ENCODE measurements at places on chromosomes 12 and 14. TPM values are rescaled to one million over a fixed set of nuclear protein-coding genes. Genes with fewer than 3 reads are reported as not detected.

The AICDA gene
- polyA plus RNA-seq: not detected

The PLXNC1 gene
- polyA plus RNA-seq: 7.1 TPM

The MMP14 gene
- polyA plus RNA-seq: 17.1 TPM

The SLC10A1 gene
- 2.9 TPM for polyA plus RNA-seq

The FBXW8 gene
- polyA plus RNA-seq: 17.0 TPM

The VRTN gene
- 0.35 TPM for polyA plus RNA-seq

The CLEC2D gene
- 3.7 TPM for polyA plus RNA-seq

The SLC5A8 gene
- not detected for polyA plus RNA-seq

The INSM2 gene
- not detected for polyA plus RNA-seq

The GRIP1 gene
- 7.7 TPM for polyA plus RNA-seq

The CCDC91 gene
- polyA plus RNA-seq: 15.1 TPM

- no peak for DNase-seq
Observed at GRCh38 chr14:71776471-71777360, 155.5 kb upstream of the RGS6 start.

DNA sequence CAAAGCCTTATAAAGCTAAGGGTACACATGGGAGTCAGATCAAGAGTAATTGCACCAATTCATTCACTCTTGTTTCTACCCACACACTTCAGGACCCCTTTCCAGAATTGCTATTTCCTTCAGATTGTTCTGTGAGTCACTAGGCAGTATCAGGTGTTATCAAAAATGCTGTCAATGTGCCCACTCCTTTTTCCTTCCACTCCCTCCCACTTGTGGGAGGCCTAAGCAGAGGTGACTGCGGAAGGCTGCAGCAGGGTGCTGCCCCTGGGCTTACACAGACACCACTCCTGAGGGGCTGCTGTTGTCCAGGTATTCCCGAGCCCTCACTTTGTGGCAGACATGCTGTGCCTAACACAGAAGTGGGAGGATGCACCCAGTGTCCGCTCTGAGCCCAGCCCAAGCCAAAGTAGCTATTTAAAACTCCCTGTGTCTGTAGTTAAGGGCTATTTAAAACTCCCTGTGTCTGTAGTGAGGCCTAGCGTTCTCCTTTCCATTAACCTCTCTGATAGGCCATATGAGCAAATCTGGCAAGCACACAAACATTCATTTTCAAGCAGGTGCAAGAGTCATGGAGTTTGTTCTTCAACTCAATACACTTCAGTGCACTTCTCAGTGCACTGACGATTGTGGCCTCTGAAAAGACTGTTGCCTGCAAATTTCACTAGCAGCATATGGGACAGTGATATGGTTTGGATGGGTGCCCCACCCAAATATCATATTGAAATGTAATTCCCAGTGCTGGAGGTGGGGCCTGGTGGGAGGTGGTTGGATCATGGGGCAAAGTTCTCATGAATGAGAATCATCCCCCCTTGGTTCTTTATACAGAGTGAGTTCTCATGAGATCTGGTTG lies 117.8 kb downstream of the PHLDA1 start:
- no peak for DNase-seq

GRCh38 chr14:94461526-94462218 lies 9.1 kb upstream of the SERPINA11 start:
- no peak for DNase-seq

DNA sequence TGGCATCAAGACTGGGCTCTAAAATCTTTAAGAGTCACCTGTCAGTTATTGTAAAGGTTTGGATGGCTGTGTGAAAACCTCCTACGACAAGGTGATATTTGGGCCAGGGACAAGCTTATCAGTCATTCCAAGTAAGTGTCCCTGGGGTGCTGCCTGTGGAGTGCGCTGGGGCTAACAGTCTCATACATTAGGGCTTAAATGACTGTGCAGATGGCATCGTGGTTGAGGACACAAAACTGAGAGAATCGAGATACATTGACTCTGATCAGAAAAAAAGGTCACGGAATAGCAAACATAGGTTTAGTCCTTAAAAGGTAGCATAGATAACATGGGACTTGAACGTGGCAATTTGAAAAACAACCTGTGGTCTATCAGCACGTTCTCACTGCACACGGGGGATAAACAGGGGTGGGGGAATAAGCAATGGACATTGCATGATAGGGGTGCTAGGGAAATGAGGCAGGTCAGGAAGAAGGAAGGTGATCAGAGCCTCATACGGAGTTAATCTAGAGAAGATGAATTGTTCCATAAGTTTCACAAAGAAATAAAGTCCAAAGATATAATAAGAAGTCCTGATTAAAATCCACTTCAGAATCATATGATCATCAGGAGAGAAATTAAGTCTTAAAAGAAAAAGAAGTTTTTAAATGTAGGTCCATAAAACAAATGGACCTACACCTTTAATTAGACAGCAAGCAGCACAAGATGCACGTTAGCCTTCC lies 100.3 kb downstream of the DAD1 start:
- DNase-seq: no peak

DNA sequence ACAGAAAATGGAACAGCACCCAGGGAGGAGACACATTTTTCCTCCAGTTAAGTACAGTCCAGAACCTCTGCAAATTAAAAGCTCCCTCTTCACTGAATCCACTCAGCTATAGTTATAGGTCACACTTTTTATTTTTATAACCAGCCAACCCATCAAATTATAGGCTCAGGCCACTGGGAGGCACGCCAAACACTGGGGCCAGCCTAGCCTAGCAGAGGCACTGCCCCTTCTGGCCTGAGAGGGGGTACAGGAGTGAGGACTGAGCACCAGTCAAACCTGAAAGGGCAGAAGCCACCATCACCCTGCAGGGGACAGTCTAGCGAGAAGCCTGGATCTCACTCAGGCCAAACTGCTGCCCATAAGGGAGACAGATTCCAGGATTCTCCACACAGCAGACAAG lies 19.3 kb downstream of the FMNL3 start:
- DNase-seq: no peak

- DNase-seq: no peak
Observed at GRCh38 chr14:84694161-84694560, 835.8 kb upstream of the FLRT2 start.

DNA sequence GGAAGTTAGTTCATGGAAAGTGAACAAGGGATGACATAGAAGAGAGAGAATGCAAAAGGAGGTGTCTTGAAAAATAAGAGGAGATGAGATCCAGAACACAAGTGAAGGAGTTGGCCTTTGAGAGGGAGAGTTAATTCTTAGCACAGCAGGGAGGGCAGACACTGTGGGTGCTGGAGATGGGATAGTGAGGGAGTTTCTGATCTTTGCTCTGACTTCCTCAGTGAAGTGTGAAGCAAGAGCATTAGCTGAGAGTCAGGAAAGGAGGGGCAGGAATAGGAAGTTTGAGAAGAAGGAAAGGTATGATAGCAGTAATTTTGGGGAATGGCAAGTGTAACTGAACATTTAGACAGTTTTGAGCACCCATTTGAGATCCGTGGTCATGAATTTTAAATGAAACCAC lies 75.8 kb upstream of the COCH start:
- no peak for DNase-seq

DNA sequence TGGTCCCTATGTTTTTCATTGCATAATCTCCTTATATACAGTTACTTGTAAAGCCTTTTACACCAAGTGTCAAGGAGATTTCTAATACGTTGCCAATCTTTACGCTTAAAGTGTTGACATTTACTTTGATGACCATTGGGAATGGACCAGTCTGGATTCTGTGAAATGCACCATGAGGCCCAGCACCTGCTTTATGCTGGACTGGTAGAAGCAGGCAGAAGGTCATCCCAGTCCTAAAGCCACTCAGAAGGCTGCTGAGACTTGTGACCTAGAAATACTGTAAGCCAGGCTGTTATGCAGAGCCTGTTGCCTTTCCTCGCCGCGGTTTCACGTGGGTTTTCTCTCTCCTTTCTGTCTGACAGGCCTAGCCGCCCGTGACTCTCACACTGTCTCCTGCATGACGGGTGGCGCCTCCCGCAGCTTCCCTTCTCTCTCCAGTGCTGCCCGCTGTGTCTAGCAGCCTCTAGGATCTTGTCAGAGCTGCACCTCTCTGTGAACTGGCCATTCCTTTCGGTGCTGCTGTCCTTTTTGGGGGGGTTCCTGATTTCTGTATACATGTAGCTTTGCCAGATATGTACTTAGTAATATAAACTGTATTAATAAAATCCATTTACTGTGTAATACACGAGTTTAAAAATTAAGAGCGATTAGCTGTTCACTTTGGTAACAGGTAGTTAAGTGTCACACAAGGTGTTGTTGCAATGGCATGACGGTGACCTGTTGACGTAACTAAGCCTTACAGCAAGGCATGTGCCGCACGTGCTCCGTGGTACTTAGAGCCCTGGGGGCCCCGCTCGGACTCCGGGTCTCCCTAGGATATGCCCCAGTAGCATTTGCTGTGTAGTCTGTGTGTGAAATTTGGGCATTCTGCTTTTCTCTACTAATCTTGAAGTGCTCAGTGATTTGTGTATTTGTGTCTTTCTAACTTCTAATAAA lies 29.7 kb downstream of the XRCC3 start:
- no peak for DNase-seq

- no peak for DNase-seq
Observed at GRCh38 chr14:100610511-100611217, 23.4 kb upstream of the BEGAIN start.

- no peak for DNase-seq
Observed at GRCh38 chr14:100838493-100839314, 12.8 kb downstream of the MEG3 start.

- no peak for DNase-seq
Observed at GRCh38 chr12:23684121-23684520, 265.3 kb downstream of the SOX5 start.

DNA sequence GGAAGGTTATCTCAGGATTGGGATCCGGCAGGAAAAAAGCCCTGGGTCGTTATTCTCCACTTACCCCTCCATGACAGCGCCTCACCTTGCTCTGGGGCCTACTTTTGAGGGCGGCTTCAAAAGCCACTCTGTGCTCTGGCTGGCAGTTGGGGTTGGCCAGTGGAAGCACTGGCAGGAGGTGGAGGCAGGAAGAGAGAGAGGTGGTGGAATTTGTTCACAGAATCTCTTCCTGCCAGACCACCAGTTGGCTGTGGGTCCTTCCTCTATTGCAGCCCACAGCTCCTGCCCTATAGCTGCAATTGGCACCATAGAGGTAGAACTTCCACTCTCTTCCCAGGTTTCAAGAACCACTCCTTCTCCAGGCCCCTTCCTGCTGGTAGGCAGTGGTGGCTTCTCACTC lies 32.7 kb upstream of the SDR39U1 start:
- no peak for DNase-seq

DNA sequence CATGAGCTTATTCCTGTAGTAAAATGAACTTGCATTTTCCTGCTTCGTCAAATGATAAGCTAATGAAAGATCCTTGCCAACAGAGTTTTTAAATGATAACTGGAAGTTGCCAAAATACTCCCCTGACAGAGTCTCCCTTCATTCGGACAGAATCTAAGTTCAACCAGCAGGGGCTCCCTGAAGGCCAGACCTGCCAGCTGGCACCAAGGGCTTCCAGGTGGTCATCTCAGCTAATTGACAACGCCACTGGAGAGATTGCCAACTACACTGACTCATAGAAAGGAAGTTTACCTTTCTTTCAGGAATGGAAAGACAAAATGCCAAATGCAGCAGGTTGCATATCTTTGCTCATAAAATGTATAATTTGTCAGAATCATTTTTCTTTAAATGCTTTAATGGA lies 462.8 kb downstream of the GXYLT1 start:
- DNase-seq: no peak

DNA sequence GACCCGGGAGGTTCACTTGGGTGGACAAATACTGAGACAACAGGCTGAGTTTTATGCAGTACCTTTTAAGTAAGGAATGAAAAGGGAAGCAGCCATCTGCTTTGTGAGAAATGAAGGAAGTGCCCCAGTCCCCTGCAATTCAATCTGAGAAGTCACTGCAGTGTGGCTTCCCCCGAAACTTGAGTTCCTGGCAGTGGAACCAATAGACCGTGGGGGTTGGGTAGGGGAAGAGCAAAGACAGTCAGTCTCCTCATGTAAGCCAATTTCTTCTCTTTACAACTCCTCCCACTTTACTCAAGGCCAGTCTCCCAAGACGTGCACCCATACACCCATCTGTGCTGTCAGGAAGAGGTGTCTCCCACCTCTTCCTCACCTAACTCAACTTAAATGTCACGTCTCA lies 206.5 kb downstream of the BCAT1 start:
- no peak for DNase-seq

DNA sequence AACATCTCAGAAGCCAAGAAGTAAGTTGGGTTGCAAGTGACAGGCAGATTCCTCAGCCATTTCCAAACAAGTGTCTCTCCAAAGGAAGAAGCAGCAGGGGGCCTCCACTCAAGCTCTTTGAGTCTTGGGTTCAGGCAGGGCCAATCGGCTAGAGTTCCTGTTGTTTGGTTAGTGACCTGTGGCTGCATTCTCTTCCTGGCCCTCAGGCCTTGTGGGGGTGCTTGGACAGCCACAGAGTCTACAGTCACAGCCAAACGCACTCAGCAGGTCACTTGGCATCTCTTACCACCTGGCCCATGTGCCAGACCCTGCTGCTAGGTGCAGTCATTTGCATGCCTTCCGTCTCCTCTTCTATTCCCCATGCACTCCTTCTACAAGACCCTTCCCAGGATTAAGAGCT lies 353.9 kb downstream of the GRIN2B start:
- DNase-seq: no peak

DNA sequence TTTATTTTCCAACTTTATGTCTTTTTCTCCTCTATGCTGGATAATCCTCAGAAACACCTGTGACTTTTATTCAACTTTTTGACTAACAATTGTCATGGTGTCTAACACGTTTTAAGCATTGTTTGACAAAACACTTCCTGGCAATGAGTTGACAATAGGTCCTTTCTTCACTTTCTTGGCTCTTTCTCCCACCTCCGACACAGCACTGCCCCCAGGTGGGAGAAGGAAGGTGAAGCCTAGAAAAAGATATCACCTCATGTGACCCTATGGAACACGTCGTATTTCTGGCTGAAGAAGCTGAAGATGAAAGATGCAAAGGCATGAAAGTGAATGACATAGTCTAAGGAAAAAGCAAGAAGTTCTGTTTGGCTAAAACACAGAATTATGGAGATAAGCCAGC lies 430.0 kb downstream of the ETNK1 start:
- DNase-seq: peak; percentile 54

GRCh38 chr12:58361056-58361455 lies 419.7 kb downstream of the ATP23 start:
- DNase-seq: no peak

DNA sequence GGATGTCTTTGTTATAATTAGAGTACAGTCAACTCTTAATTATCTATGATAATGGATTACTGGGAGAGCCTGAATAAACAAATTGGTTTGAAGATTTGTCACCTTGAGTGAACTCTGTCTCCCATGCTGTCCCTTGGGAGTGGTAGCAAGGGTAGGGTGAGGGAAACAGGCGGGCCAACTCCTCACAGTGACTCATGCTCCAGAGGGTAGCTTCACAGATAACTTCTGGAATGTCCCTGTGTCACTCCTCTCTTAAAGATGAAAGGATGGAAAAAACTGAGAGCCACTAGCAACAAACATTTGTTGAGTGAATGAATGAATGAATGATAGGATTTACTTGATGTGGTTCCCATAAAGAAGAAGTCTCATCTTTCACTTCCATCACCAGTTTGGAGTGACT lies 53.5 kb downstream of the RASSF9 start:
- no peak for DNase-seq

GRCh38 chr14:100747021-100747586 lies 20.4 kb downstream of the DLK1 start:
- DNase-seq: peak; percentile 77
